Activated CD4-positive, alpha-beta T cell treated with anti-CD3 and anti-CD28 coated beads for 36 hours (primary cell): ENCODE measurements at places on chromosomes 1 and 21.

- peaks cover 19% of the 10 kb centered on the region for H3K4me1 ChIP-seq
- no peak for DNase-seq
- no peak overlapping the region for H3K27ac ChIP-seq
- no peak overlapping the region for H3K4me3 ChIP-seq
- H3K27me3 ChIP-seq, result no peaks in the 10 kb centered on the region
- H3K36me3 ChIP-seq, result no peaks in the 10 kb centered on the region
These were observed 23.1 kb upstream of the MYSM1 start for GRCh38 chr1:58722967-58723366.

DNA sequence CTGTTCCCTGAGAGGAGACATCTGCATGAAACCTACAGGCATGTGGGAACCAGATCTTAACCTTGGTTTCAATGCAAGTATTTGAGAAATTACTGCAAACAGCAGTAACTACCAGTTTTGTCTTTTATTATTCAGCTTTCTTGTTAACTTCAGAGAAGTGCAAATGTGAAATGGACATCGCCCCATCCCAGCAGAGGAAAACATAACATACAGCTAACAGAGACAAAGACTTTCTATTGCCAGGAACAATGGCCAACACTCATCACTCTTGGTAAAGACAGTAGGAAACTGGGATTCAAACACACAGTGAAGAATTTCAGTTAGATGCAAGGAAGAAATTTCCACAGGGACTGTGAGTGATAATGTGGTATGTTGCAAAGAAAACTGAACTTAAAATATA lies 115.1 kb downstream of the SLC30A10 start:
- no peak for DNase-seq
- peaks cover 9% of the 10 kb centered on the region for H3K27me3 ChIP-seq
- no peak overlapping the region for H3K4me3 ChIP-seq
- H3K36me3 ChIP-seq, result no peaks in the 10 kb centered on the region

DNA sequence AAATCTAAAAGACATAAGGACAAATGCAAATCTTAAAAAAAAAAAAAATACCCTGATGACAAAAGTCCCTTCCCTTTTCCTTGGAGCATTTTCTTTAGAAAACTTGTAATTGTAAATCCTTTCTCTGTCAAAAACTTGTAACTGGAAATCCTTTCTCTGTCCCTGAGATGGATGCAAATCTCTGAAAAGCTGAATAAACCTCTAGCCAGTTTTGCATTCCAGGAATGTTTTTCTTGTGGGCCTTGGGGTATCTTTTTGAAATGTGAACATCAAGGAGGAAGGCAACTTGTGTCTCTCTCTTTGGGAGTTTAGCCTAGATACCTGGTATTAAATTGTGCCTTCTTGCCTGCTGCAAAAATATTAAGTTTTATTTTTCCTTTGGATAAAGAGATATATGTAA lies 305.3 kb downstream of the KCNT2 start:
- H3K4me3 ChIP-seq, result no peak overlapping the region
- H3K4me1 ChIP-seq, result no peaks in the 10 kb centered on the region
- H3K27me3 ChIP-seq, result no peaks in the 10 kb centered on the region
- no peak for DNase-seq
- H3K27ac ChIP-seq, result no peak overlapping the region

DNA sequence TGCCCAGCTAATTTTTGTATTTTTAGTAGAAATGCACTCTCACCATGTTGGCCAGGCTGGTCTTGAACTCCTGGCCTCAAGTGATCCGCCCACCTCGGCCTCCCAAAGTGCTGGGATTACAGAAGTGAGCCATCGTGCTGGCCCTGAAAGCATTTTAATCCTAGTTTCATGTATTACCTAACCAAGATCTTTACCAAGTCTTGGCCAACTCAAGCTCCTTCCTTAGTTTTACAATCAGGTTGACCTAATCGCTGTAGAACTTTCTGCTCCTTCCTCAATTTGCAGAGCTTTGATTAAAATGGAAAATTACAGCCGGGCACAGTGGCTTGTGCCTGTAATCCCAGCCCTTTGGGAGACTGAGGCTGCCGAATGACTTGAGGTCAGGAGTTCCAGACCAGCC lies 3.2 kb upstream of the TMEM63A start:
- no peak overlapping the region for H3K4me3 ChIP-seq
- H3K27me3 ChIP-seq, result no peaks in the 10 kb centered on the region
- no peak for DNase-seq
- H3K4me1 ChIP-seq, result peaks cover 19% of the 10 kb centered on the region

GRCh38 chr1:208809876-208810275 lies 565.7 kb upstream of the PLXNA2 start:
- no peaks in the 10 kb centered on the region for H3K36me3 ChIP-seq
- DNase-seq, result no peak
- H3K4me1 ChIP-seq, result no peaks in the 10 kb centered on the region
- H3K27me3 ChIP-seq, result peaks cover 7% of the 10 kb centered on the region
- no peak overlapping the region for H3K4me3 ChIP-seq
- H3K27ac ChIP-seq, result no peak overlapping the region
